ENCODE measurements at places on chromosomes 6 and 20.

GRCh38 chr6:37435816-37436215 is 2.8 kb downstream of the CMTR1 start:
- DNase-seq: no peak

DNA sequence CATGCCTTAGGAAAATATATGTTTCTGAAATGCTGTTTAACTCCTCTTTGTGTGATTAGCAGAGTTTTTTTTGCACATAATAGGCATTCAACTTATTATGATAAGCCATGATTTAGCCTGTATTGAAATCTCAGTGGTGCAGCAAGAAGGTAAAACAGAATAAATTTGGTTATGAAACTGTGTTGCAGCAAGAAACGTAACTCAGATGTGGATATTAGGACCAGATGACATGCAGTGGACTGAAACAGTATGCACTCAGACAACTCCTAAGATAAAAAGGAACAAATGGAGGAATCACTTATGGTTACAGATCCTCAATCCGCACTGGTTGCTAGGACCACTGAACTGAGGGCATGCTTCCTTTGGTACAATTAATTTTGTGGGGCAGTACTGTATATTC is 254.2 kb upstream of the HSF2 start:
- no peak for DNase-seq

GRCh38 chr20:63175038-63175895 is 40.7 kb downstream of the YTHDF1 start:
- no peak for DNase-seq

DNA sequence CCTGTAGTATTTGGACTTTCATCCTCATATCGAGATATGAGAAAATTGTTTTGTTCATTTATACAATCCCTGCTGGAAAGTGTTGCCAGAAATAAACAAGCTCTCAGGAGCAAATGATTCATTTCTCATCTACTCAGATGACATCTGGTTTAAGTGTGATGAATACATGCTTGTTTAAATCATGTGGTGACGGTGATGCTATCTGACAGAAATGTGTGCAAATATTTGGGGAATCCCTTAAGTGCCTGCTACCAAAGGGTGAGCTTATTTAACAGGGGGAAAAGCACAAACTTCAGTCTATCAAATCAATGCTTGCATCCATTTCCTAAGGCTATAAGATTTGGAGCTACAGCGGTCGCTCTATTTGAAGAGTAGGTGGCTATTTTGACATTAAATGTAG is 368.3 kb upstream of the SASH1 start:
- DNase-seq: no peak

DNA sequence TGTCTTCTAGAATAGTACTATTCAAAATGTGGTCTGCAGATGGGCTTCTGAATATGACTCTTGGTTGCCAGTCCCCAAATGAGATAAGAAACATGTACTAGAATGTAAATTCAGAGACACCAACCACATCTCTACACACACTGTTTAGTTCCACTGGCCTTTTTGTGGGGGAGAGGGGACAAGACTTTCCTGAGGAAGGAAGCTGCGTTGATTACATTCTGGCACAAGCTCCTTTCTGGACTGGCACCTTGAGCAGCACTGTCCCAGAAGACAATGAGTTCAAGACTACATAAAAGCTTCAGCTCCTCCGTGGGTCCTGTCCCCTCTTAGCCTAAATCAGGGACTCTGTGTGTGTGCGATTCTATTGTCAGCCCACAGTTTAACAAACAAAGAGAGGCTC is 6.9 kb upstream of the IYD start:
- DNase-seq: no peak
